ENCODE measurements at places on chromosomes 12 and 14. TPM values are rescaled to one million over a fixed set of nuclear protein-coding genes. Genes with fewer than 3 reads are reported as not detected.

DNA sequence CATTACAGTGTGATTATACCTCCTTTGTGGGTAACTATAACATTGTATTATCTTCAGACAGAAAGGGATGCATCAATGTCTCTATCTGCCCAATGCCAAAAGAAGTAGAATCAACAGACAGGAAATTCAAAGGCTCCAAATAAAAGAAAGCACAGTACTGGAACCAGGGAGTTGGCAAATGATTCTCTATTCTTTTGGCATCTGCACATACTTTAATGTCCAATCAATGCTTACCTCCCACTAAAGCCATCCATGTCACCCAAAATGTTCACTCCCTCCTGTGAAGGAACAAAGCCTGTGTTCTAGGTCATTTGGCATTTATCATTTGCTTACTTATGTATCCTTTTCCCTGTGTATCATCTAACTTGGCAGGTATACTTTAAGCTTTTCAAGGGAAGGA, 36.7 kb downstream of the KIF21A start:
- H3K4me1 ChIP-seq = no peaks in the 10 kb centered on the region
- H3K27me3 ChIP-seq = no peaks in the 10 kb centered on the region
- H3K4me3 ChIP-seq = no peak overlapping the region
- H3K27ac ChIP-seq = no peak overlapping the region
- H3K36me3 ChIP-seq = no peaks in the 10 kb centered on the region

GRCh38 chr14:74735125-74735524, 22.2 kb downstream of the FCF1 start:
- no peaks in the 10 kb centered on the region for H3K36me3 ChIP-seq
- no peak overlapping the region for H3K27ac ChIP-seq
- no peaks in the 10 kb centered on the region for H3K27me3 ChIP-seq
- no peak overlapping the region for H3K4me3 ChIP-seq

GRCh38 chr12:111768159-111768895, 1.6 kb downstream of the ALDH2 start:
- no peak for DNase-seq
- no peak overlapping the region for H3K27ac ChIP-seq
- no peak overlapping the region for H3K4me3 ChIP-seq
- no peaks in the 10 kb centered on the region for H3K36me3 ChIP-seq
- no peaks in the 10 kb centered on the region for H3K27me3 ChIP-seq
- H3K4me1 ChIP-seq = peaks cover 6% of the 10 kb centered on the region

Gene LALBA
- total RNA-seq = not detected

DNA sequence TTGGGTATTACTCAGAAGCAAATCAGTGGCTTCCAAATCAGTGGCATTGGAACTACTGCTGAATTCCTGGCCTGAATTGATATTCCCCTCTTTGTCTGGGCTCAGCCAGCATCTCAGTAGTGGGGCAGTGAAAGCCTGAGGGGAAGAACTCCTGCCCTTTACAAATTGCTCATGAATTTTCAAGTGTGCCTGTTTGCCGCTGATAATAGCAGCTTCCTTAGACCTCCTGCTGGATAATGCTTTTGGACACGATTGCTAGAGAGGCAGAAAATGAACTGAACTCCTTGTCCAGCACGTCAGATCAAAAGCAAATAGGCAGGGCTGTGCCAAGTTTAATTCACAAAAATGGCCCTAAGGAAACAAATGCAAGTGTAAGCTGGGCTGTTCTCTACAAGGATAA, 91.3 kb upstream of the GZMB start:
- H3K36me3 ChIP-seq = no peaks in the 10 kb centered on the region
- no peaks in the 10 kb centered on the region for H3K4me1 ChIP-seq
- H3K27ac ChIP-seq = no peak overlapping the region
- H3K27me3 ChIP-seq = no peaks in the 10 kb centered on the region
- no peak overlapping the region for H3K4me3 ChIP-seq

All from pancreas (tissue), 10 donors.